Activated T-helper 1 cell treated with anti-CD3 and anti-CD28 coated beads, Interleukin-2, amount 50 U/mL, for 16 hours (primary cell): ENCODE measurements at places on chromosomes 7 and 10.

GRCh38 chr10:44809647-44810046 lies 101.5 kb upstream of the TMEM72 start:
- DNase-seq, result no peak

GRCh38 chr10:13790196-13790595 lies 203.4 kb downstream of the PRPF18 start:
- no peak for DNase-seq

GRCh38 chr10:69458430-69459100 lies 7.3 kb downstream of the TSPAN15 start:
- no peak for DNase-seq

GRCh38 chr7:127957886-127958285 lies 73.4 kb downstream of the LRRC4 start:
- DNase-seq, result no peak

GRCh38 chr10:126400641-126401040 lies 12.4 kb upstream of the ADAM12 start:
- DNase-seq, result no peak

GRCh38 chr10:84267503-84268126 lies 22.8 kb downstream of the RGR start:
- DNase-seq, result peak; percentile 29

GRCh38 chr7:117152213-117153007 lies 170.4 kb downstream of the WNT2 start:
- DNase-seq, result no peak

- no peak for DNase-seq
Measured at GRCh38 chr10:127986531-127987466, 79.9 kb downstream of the PTPRE start.

DNA sequence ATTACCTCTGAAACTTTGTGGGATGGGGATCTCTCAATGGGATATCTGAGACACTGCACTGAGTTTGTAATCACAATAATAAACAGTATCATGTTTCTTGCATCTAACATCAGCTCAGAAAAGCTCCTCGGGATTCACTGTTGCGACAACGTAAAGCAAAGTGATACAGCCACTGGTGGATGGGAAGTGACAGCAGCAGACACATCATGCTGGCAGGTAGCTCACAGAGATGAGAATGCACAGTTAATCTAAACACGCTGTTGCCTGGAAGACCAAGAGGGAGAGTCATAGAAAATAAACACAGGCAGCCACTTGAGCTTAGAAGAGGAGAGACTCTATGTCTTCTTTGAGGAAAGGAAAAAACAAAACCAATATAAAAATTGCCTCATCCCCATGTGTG lies 513.8 kb downstream of the MAGI2 start:
- DNase-seq, result no peak

GRCh38 chr7:39355664-39356063 lies 210.5 kb upstream of the YAE1 start:
- DNase-seq, result no peak

DNA sequence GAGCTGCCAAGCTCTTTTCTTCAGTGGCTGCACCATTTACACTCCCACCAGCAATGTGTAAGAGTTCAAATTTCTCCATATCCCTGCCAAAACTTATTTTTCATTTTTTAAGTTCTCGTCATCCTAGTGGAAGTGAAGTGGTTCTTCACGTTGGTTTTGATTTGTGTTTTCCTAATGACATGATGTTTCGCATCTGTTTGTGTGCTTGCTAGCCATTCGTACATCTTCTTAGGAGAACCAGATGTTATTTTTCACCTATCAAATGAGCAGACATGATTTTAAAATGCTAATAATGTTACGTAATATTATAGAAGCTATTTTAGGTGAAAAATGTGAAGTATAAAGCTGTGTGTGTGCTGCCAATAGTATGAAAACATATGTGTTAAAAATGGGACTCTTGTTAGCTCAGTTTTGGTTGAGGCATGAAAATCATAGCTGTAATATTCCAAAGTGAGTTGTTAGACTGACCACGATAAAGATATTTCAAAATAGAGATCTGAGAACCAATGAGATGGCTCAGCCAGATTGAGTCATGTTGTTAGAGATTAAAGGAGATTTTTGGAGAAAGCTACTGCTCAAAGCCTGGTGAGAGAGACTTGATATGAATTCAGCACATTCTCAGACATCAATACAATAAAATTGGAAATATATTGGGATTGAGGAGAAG lies 25.9 kb upstream of the GALNT11 start:
- no peak for DNase-seq

DNA sequence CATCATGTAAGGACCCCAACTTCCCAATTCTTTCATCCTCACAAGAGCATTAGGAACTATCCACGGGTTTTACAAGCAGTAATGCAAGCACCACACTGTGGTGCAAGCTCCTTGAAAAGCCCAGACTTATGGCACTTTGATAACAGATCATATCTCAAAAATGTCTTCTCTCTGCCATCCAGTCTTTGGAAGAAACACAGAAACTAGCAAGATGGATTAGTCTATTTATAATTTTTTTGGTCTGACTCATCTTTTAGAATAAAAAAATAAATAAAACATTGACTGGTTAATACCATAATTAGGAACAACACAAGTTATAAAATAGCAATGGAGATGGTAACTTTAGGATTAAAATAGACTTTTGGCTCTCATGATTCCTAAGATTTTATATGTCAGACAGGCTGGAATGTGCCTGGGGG lies 49.0 kb upstream of the CALD1 start:
- no peak for DNase-seq

GRCh38 chr7:74092964-74093471 lies 9.4 kb downstream of the LIMK1 start:
- no peak for DNase-seq

DNA sequence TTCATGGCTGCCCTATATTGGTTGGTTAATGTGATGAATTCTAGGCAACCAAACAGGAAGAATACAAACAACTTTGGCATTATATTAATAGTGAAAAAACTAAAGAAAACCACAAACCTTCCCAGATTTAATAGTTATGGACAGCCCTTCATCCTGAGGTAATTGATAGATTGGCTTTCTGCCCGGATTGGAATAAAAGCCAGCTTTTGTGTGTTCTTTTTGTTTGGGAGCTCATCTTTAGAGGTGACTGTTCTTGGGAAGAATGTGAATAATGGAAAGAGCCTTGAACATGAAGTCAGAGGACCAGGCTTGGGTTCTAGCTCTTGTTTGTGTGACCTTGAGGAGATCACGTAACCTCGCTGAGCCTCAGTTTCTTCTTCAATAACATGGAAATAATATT lies 92.3 kb downstream of the VTI1A start:
- no peak for DNase-seq
